T47D (cell line): ENCODE measurements at places on chromosomes 7 and 10.

- no peak for DNase-seq
Observed at GRCh38 chr7:148144827-148145226, 445.7 kb upstream of the C7orf33 start.

DNA sequence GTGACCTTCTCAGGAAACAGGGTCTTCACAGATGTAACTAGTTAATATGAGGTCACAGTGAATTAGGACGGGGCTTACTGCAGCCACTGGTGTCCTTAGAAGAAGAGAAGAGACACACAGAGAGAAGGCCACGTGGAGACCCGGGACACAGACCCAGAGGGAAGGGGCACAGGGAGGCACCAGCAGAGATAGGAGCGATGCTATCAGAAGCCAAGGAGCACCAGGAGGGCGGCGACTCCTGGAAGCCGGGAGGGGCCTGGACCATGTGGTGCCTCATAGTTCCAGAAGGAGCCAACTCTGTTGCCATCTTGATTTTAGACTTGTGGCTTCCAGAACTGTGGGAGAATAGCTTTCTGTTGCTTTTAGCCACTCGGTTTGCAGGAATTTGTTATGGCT, 505.9 kb downstream of the TCERG1L start:
- no peak for DNase-seq

DNA sequence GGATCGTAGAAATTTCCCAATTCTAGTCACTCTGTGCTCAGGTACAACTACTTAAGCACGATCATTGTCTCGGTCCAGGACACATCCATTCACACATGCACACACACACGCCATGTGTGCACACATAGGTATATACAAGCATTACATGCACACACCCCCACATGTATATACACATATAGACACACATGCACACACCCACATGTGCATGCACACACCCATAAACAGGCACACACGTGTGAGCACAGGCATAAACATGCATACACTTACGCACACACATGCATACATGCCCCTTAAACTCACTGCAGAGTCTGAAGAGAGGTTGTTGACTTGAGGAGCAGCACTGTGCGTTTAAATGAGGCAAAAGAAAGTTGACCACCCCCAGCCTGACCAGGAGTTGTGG, 32.5 kb upstream of the INSIG1 start:
- DNase-seq = no peak

DNA sequence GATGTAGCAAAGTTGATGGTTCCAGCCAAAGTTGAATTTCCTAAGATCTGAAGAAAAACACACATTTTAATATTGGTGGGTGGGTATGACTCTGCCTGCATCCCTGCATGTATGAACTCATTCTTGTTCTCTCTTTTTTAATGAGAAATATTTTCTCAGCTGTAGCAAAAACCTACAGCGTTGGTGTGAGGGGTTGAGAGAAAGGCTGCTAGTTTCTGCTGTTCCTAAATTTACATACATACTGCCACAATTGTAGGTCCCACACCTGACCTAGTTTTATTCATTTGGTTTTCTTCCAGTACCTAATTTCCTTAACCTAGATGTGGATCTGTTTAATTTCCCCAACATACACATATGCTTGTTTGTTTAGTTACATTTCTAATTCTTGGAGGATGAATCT, 4.6 kb downstream of the AGFG2 start:
- no peak for DNase-seq

- no peak for DNase-seq
Observed at GRCh38 chr10:118870467-118871243, 115.9 kb upstream of the CACUL1 start.

GRCh38 chr7:2493205-2494164, 17.3 kb upstream of the GRIFIN start:
- no peak for DNase-seq

- peak; percentile 31 for DNase-seq
Observed at GRCh38 chr7:29853072-29853471, 46.8 kb downstream of the WIPF3 start.

- DNase-seq = no peak
Observed at GRCh38 chr10:17652585-17652984, 8.6 kb downstream of the STAM start.

- peak; percentile 5 for DNase-seq
Observed at GRCh38 chr7:82019551-82020475, 250.0 kb upstream of the HGF start.

DNA sequence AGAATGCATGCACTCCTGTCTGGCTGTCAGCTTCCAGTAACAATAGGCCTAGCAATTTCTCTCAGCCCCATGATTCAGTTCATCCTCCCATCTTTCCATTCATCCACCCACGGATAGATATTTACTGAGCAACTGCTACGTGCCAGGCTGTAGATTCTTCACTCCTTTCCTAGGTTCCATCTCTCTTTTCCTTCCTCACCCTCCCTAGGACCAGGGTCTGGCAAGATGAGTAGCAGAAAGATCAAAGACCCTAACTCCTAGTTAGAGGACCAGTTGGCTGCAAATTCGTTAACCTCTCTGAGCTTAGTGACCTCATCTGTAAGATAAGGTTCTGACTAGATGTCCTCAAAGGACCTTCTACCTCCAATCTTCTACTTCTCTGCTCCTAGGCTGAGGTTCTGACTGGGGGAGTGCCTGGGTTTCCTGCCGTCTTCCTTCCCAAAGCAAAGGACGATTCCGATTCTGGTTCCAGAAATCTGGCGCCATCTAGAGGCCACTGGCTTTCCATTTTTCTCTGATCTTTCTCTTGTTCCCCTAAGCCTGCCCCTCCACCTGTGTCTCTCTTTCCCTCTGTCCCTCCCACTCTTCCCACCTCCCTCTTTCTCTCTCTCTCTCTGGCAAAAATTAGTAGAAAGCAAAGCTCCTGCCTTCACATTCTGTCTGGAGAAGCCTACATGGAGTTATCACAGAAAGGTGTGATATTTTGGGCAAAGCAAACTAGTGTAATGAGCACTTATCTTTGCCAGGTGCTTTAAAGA, 26.2 kb downstream of the TBATA start:
- peak; percentile 33 for DNase-seq

GRCh38 chr7:121020249-121020988, 31.9 kb downstream of the CPED1 start:
- DNase-seq = no peak

DNA sequence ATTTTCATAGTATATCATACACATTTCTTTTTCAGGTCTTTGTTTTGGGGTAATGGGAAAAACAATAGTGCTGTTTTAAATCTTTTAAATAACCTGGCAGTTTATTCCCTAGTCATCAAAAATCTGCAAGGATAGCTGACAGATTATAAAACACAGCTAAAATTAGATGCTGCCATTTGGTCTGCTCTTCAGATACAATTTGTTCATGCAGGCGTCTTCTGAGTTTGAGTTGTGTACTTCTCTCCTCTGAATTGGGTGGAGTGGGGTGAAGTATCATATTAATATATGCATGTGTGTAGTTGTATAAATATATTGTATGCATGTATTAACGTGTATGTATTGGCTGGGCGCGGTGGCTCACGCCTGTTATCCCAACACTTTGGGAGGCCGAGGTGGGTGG, 42.9 kb upstream of the ST7 start:
- no peak for DNase-seq

- no peak for DNase-seq
Observed at GRCh38 chr7:2757361-2757903, 69.4 kb downstream of the AMZ1 start.

- DNase-seq = no peak
Observed at GRCh38 chr10:103671126-103671895, 177.8 kb downstream of the NEURL1 start.

GRCh38 chr7:135728136-135728669, at the start of gene SLC13A4:
SLC13A4 (minus strand) TSS chr7:135728186; CDS start chr7:135727496, 690 bp downstream.
- no peak for DNase-seq

DNA sequence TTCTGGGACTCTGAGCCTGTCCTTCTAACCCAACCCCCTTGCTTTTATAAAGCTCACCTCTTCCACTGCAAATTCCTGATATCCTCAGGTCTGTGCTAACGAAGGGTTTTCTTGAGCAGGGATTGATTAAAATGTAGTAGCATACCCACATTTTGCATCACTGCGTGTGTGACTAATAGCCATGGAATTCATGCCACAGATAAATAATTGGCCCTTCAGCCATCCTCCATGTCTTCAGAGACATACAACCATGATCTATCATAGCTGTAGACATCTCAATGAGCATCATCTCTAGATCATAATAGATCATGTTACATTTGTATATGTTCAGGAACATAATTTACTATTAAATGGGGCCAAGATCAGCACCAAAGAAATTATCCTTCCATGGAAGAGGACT, 990.3 kb downstream of the KCNMA1 start:
- DNase-seq = no peak

DNA sequence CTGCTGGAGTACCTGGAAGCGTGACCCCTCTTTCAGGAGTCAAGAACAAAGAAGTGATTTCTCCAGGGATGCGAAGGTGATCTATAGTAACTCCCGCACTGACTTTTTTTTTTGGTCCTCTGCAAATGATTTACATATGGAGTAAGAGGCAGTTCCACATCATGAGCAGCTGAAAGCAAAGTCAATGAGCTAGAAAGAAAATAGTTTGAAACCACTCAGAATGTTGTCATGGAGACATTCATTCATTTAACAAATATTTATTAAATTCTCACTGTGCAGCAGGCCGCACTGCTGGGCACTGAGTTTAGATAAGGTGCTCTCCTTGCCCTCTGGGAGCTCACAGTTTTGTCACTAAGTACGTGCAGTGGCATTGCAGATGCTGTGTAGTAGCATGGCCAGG, 206.7 kb downstream of the CAMK1D start:
- no peak for DNase-seq

GRCh38 chr10:5536486-5537081, 11.8 kb downstream of the CALML3 start:
- DNase-seq = no peak

DNA sequence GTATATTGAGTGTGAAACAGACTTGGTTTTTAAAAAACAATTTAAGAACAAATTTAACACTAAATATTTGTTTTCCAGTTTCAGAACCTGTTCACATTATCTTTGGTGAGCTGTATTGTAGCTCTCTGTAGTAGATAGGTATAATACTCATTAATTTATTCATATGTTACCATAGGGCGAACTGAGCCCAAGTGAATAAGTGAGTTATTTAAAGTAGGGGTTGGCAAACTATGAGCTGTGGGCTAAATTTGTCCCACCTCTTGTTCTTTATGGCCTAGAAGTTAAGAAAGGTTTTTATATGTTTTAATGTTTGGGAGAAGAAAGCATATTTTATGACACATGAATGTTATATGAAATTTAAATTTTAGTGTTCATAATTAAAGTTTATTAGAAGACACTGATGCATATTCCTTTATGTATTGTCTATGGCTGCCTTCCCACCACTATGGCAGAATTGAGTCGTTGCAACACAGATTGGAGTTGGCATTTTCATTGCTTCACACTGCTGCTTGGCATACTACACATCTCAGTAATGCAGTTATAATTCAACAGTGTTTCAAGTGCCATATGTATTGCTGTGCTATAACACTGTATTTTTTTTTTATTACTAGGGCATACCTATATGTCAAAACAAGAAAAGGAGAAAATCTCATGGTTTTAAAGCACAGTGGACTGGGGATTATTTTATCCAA, 146.5 kb downstream of the ADK start:
- DNase-seq = no peak

DNA sequence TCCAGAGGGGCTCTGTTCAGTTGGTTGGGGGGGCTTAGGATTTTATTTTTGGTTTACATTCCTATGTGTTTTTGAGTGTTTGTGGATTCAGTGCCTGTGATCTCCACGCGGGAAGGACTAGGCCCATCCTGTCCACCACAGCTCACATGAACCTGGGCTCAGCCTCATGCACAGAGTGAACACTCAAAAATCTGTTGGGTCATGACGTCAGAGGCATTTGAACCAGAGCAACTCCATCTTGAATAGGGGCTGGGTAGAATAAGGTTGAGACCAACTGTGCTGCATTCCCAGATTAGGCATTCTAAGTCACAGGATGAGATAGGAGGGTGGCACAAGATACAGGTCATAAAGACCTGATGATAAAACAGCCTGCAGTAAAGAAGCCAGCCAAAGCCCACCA, 133.3 kb downstream of the RAMP3 start:
- DNase-seq = no peak

- no peak for DNase-seq
Observed at GRCh38 chr10:30784897-30785605, 155.5 kb upstream of the LYZL2 start.

- no peak for DNase-seq
Observed at GRCh38 chr7:13198727-13199126, 511.3 kb downstream of the ARL4A start.

GRCh38 chr10:114279901-114280644, 41.0 kb downstream of the VWA2 start:
- DNase-seq = peak; percentile 44

DNA sequence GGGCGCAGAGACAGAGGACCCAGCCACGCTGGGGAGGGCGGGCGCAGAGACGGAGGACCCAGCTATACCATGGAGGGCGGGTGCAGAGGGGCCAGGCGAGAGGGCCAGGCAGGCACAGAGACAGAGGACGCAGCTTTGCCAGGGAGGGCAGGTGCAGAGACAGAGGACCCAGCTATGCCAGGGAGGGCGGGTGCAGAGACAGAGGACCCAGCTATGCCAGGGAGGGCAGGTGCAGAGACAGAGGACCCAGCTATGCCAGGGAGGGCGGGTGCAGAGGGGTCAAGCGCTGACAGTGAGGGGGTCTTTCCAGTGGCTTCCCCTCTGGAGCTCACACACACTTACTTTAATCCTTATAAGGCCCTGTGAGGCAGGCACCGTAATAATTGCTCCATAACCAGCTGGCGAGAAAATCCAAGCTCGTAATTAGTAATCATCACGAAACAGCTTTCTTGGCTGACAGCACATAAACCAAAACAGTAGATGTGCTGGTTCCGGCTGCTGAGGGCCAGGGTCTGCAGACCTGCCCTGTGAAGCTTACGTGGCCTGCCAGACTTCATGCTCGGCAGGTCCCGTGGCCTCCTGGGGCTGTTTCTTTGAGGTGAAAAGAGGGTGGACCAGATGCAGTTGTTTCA, 137.2 kb downstream of the VIPR2 start:
- no peak for DNase-seq

DNA sequence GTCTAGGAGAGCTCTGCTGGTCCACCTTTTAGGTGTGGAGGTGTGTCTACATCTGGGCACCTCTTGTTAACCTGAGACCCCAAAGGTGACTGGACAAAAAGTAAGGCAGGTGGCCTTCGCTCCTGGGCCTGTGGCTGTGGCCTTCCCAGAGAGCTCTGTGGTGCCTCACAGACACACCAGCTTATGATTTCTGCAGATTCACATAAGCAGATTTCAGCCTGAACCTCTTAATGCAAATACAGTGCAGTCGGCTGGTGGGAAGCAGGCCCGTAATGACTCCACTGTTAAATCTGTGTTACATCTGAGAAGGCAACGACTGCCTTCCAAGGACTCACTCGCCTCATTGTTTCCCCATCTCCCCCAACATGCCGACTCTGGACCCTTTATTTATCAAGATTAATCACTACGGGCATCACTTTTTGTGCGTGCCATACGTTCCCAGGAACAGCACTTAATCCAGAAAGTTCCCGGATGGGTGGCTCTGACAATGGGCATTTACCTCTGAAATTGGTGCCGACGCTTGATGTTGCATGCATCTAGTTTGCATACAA, 119.8 kb downstream of the EBF3 start:
- DNase-seq = no peak

GRCh38 chr7:50212666-50213621, 91.6 kb upstream of the IKZF1 start:
- no peak for DNase-seq

- peak; percentile 68 for DNase-seq
Observed at GRCh38 chr7:51141451-51142003, 175.1 kb downstream of the COBL start.
